Activated CD8-positive, alpha-beta memory T cell treated with anti-CD3 and anti-CD28 coated beads for 1 hour (primary cell): ENCODE measurements at places on chromosomes 1 and 21.

DNA sequence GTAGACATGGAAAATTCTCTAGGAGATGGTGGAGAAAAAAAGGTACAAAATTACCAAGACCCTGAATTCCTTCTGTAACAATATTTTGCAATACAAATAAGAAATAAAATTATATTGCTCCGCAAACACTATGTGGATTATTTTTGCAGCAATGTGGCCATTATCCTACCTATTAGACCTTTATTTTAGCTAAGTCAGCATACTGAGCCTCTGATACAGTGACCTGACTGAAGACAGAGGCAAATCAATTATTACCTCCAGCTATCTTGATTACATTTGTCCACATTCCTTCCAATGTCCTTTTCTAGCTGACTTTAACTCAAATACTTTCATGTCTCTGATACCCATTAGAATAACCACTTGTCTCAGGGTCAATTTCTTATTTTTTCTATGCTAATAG, 610.9 kb downstream of the LRRIQ3 start:
- DNase-seq, result no peak

DNA sequence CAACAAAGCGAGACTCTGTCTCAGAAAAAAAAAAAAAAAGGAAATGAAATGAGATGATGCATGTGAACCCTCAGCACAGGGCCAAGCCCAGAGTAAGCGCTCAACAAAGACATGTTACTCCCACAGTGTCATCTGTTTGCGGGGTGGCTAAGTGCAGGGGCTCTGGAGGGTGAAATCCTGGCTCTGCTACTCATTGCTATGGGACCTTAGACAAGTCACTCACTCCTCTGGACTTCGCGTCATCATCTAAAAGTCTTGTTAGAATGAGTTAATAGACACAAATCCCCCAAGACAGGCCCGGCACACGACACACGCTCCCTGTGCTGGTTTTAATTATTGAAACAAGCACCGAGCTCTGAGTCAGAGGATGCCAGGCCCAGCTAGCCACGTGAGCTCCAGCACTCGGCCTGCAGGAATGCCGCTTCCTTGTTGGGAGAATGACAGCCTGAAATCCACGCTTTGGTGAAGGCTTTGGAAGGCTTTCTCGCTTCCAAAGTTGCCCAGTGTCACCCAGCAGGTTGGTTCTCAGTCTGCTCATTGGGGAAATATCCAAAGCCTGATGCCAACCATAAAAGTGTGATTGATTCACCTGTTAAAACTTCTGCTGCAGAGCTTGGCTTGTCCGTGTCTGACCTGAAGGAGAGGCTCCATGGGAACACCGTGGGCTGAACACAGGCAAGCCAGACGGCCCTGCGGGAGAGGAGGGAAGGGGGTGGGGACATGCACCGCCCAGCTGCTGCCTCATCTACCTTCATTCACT, 36.7 kb upstream of the TARDBP start:
- DNase-seq, result no peak

DNA sequence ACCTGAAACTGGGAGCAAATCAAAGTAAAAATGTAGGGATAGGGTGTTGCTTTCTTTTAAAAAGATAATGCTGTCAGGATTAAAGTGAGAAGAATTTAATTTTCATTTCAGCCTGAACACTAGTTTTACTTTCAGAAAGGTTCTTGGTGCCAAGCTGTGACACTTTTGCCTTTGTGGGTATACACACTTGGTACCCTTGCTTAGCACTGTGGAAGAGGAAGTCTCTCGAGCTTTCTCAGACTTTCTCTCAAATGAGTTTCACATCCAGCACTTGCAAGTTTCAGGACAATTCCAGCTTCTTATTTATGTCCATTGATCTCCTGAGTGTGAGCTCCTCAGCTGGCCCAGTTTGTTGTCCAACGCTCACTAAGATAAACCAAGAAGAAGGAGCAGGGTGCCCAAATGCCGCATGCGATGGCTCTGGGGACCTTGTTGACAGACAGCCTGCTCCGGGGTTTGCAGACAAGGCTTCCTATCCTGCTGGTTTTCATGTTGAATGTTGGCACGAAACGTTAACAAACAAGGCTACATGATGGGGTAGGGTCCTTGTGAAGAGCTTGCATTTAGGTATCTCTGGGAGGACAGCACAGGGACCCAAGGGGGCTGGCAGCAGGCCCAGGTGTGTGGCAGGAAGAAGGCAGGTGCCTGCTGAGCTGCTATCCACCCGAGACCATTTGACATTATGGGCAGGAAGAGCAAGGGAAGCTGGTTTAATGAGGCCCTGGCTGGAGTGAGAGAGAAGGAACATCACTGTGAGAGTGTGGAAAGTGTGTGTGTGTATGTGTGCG, 79.7 kb downstream of the POFUT2 start:
- DNase-seq, result no peak

DNA sequence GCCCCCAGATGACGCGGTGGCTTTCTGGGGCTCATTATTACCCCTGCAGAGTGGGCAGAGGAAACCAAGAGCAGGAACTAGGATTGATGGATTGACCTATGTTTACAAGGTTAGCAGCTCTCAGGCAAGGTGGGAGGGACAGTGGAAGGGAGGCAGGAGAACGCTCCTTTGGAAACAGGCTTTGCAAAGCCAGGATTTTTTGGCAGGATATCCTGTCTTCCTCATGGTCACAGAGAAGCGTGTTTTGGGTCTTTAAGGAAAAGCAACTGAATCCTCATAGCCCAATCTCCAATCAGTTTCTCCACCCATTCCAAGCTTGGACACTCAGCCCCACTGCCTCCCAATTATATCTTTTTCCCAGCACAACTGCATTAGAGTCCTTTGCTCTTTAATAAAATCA, 105.6 kb upstream of the SOD1 start:
- no peak for DNase-seq

- DNase-seq, result no peak
Observed at GRCh38 chr1:42689912-42690311, 7.7 kb downstream of the YBX1 start.

DNA sequence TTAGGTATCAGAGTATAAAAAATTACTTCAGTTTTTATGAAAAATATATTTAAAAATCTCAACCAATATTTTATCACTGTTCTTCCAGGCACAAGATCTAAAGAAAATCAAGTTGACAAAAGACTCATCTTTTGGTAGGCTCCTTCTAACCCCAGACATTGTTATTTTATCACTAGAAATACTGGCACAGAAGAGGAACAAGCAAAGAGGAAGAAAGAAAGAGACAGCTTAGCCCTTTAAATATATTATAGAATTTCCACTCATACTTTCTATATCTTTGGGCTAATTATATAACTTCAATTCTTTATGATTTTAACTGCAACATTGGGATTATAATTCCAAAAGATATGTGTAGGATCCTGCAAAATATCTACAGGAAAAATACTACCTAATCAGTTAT, 32.4 kb downstream of the SPTA1 start:
- DNase-seq, result no peak

DNA sequence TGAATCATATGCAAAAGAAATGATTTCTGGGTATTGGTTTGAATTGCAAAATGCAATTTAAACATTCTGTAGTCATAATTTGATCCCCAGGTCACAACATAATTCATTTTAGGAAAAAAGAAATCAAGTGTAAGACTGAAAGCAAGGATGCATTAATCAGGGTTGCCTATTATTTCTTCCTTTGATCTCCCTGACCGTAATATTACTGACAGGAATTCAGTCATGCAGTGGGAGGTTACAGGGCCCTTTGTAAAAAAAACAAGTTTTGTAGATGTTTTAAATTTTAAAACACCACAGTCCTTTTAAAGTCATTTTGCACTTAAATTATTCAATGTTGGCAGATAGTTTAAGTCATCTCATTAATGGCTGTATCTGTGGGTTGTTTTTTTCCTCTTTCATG, 263.0 kb upstream of the NCAM2 start:
- DNase-seq, result no peak

DNA sequence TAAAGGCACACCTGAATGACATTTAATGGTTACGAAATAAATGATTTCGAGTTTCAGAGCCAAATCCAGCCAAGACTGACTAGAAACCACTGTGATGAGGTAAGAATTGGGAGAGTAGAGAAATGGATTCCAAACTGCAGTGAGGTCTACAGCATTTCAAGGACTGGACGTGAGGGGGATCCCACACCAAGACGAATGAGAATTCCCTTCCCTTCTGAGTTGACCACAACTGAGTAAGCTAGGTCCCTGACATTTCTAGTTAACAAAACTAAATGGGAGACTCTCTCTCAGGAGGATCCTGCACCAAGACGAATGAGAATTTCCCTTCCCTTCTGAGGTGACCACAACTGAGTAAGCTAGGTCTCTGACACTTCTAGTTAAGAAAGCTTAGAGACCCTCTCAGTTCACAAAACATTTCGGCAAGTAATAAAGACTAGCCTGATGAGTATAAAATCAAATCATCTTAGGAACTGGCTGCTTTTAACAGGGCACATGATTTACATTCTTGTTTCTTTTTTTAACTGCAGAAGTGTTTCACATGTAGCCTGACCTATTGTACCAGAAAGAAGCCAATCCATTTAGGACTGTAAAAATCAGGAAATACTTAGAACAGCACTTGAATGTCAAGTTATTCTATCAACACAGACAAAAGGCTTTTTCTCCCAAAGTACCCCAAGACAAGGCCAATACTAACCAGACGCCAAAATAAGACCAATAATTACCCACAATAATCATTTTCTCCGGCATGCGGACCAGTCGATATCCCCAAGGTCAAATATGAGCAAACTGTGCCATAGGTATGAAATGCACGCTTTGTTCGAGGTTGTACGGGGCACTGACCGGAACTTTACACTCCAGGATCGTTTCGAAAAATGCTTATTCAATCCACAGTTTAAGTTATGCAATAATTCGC, 1.4 kb upstream of the SPATA1 start:
- DNase-seq, result no peak

DNA sequence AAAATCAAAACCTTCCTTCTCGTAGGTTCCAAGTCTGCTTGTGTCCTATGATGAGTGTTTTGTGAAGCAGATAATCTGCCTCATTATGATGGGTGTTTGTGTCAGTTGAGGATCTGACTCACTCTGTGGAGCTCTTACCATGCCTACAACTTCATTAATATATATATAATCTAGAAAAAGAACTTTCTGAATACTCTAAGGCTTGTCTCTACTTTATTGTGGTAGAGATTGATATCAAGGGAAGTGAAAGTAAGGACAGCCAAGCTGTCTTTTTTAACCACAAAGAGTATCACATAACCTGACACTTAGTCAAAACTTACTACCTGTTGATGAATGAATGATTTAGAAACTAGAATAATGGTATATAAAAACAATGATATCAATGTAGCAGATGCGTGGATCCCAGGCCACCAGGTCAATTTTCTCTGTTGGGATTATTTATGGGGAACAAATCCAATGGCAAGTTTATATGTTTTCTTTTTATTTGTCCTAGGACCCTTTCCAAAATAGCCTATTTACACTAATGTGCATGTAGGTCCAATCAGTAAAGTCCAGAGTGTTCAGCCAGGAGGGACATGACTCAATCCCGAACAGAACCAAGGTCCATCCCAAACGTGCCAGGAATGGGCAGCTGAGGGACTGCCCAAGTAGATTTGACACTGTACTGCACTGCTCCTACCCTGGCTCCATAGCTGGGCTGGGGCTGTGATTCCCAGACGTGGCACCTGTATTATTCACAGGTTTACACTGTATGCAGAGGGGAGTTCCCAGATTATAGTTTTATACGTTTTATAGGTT, 182.3 kb upstream of the GREM2 start:
- no peak for DNase-seq

DNA sequence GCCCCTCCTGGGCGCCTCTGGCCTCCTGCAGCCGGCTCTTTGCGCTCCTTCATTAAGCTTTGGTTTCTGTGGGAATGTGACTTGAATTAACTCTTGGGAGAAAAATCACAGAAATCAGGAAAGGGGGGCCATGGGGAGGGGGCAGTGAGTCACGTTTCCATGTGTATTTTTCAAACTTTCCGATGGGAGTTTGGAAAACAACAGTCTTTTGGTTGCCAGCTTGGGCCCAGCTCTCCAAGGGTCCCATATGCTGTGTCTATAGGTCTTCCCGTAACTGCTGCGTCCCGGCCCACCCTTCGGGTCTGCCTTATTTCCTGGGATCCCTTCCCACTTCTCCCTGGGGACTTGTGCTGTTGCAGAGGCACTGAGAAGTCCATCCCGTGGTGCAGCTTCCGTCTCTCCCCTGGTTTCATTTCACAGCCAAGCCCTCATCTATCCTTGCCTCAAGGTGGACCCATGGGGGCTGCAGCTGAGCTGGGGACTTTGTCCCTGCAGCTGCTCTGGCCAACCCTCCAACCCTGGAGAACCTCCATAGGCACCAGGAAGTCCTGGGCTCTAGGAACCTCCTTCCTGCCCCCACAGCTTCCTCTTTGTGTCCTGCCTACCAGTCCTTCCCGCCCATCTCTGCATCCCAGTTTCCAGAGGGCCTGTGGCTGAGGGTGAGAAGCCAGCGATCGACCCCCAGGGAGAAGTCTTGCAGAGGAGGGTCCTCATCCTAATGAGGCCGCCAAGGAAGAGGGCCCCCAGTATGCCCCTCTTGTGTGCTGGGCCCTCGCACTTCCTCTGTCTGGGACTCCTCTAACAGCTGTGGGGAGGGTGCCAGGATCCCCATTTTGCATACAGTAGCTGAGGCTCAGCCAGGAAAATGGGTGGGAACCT, 11.6 kb upstream of the LMNA start:
- DNase-seq, result no peak

GRCh38 chr1:223776075-223776814, 63.9 kb downstream of the CAPN2 start:
- peak; percentile 19 for DNase-seq

DNA sequence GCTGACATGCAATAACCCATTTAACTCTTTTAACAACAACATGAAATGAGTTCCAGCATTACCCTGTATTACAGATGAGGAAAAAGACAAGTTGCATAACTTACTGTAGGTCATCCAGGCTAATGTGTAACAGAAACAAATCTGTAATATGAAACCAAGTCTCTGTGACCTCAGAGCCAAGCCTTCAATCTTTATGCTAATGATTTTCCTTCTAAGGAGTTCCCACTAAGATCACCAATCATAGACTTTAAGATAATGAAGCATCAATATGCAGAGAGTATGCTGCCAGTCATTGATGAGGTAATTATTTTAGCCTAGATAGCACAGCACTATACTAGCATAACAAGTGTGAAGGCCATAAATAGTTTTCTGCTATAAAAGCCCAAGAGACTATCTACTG, 35.6 kb upstream of the RNPC3 start:
- DNase-seq, result no peak

- no peak for DNase-seq
Observed at GRCh38 chr1:196309386-196309785, 298.9 kb downstream of the KCNT2 start.

GRCh38 chr21:33266789-33267135, 595 bp downstream of the IL10RB start:
- no peak for DNase-seq

- DNase-seq, result no peak
Observed at GRCh38 chr1:246151796-246152434, 355.2 kb downstream of the SMYD3 start.

DNA sequence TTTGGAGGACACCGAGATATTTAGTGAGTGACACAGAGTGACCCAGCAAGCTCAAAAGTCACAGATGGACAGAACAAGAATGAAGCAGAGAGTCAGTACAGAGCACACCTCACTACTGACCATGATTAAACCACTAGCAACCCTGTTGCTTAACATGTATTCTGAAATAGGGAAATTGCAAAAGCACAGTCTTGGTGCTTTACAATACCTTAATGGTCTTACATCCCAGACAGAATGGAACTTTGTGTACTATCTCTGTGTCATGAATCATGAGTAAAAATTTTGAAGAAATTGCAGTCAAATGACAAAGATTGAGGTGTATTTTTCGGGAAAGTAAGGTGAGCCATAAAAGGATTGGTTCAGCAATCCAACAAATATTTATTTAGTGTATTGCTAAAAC, 2.7 kb upstream of the SAMSN1 start:
- no peak for DNase-seq
